CD4-positive, alpha-beta memory T cell (primary cell): ENCODE measurements at places on chromosomes 7 and 10. TPM values are rescaled to one million over a fixed set of nuclear protein-coding genes. Genes with fewer than 3 reads are reported as not detected.

- no peak for DNase-seq
Measured at GRCh38 chr10:103395754-103396066, 565 bp downstream of the ATP5MK start.

GRCh38 chr7:45591101-45591906, 17.1 kb downstream of the ADCY1 start:
- no peak for DNase-seq

DNA sequence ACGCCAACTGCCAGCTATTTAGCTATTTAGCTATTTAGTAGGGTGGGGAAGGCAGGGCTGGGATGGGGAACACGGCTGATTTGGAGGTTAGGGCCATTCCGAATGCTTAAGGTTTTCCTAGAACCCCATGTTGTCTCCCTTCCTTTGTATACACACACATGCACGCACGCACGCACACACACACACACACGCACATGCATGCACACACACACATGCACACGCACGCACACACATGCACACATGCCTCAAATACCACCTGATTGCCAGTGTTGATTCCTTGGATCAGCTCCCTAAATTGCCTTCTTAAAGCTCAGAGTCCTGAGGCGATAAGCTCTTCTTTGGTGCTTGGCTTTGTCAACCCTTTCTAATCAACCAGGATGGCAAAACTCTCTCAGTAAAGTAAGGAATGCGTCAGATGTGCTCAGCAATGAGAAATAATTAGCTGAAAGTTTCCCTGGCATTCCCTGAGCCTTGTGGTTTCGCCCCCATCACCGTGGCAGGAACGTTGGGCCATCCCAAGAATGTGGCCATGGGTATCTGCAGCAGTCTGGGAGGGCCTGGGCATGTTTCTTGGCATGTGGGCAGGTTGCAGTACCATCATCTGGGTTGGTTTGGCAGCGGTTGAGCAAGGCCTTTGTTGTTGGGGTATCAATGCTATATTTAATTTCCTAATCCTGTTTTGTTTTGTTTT, 305.6 kb downstream of the LRMDA start:
- DNase-seq: no peak

DNA sequence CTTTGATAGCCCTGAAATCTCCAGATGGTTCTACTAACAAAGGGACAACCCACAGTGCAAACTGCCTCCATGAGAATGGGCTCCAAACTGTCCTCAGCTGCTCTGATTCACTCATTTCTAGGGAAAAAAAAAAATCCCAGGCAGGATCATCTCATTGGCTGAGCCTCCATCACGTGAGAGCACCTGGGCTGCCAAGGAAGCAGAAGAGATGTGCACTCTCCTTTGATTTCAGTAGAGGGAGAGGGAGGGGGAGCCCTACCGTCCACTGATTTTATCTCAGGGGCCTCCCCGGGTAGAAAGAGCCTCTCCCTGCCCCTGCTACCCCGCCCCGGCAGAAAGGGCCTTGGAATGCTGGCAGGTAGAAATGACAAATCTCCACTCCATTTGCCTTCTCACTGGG, 725.4 kb downstream of the PHTF2 start:
- no peak for DNase-seq

GRCh38 chr10:5573968-5574641, 49.3 kb downstream of the CALML3 start:
- DNase-seq: no peak

- no peak for DNase-seq
Measured at GRCh38 chr7:93026425-93026824, 91.4 kb downstream of the SAMD9 start.

- no peak for DNase-seq
Measured at GRCh38 chr10:6064119-6064518, 2.0 kb upstream of the IL2RA start.

GRCh38 chr7:89495704-89496103, 658.6 kb upstream of the STEAP1 start:
- DNase-seq: no peak

GRCh38 chr10:118922226-118922625, 107.3 kb upstream of the NANOS1 start:
- DNase-seq: no peak

- DNase-seq: no peak
Measured at GRCh38 chr10:7797582-7797981, 9.6 kb downstream of the ATP5F1C start.

GRCh38 chr7:101718363-101719122, 89.4 kb upstream of the MYL10 start:
- DNase-seq: no peak

GRCh38 chr10:3570131-3570729, 214.8 kb downstream of the KLF6 start:
- no peak for DNase-seq

DNA sequence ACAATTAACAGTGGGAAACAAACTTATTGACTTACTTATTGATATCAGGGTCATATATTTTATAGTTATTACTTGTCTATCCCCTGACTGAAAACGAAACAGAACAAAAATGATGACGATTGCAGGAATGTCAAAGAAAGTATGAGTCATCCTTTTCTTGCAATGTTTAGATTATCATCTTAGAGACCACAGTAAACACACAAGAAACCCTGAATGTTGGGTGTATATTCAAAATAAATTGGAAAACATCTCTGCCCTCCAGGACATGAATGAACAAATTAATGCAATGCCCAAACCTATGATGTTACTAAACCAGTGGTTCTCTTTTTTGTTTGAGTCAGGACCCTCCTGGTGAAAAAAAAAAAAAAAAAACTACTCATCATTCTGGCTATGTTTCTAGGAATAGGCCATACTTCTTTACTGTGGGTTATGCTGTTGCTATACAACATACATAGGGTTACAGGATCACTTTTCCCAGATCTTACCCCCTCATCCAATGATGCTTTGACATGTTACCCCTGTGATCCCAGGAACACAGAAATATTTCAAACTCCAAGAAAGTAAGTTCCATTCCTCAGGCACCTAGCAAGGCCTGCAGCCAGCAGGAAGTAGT, 623.4 kb upstream of the IGFBP3 start:
- DNase-seq: no peak

GRCh38 chr7:158494643-158495042, 93.0 kb downstream of the PTPRN2 start:
- DNase-seq: no peak

- no peak for DNase-seq
Measured at GRCh38 chr10:8815969-8816368, 761.5 kb downstream of the GATA3 start.

DNA sequence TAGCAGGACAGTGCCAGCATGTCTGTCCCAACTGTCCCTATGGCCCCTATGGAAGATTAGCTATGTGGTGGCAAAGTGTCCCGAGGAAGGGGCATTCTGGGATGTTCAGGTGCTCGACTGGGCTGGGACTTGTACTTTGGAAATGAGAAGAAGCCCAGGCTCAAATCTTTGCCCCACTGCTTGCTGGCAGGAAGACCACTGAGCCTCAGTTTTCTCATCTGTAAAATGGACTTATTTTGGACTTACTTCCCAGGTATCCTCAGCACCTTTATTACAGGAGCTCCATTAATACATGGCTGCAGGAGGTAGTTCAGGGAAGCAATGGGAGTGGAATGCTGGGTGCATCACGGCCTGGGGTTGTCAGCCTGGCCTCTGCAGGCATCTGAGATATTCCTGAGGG, 71.2 kb downstream of the LHPP start:
- DNase-seq: no peak

DNA sequence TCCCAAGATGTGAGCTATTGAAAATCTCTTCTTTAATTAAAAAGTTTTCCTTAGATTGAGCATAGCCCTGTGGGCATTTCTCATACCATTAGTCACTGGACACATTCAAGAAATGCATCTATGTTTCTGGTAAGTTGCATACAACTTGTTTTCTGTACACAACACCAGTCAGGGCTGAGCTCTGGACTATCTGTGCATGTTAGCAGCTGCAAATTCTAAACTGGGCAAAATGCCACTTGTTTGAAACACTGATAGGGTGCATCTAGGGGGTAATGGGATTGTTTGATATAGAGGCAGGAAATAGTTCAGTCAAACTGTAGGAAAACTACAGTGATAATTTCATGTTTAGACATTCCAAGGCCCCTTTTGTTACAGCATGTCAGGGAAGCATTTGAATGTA, 145.6 kb upstream of the NPY start:
- DNase-seq: no peak

- no peak for DNase-seq
Measured at GRCh38 chr10:120005207-120006201, 113.0 kb downstream of the SEC23IP start.

- DNase-seq: no peak
Measured at GRCh38 chr10:32618482-32618881, 172.5 kb downstream of the CCDC7 start.

ARPC1A gene
- total RNA-seq: 46.2 TPM

TLL2 gene
- 0.17 TPM for total RNA-seq

PCDH15 gene
- total RNA-seq: not detected

ERVW-1 gene
- not detected for total RNA-seq

SPDYE11 gene
- total RNA-seq: not detected
